Stimulated activated CD8-positive, alpha-beta memory T cell treated with anti-CD3 and anti-CD28 coated beads, Interleukin-4, amount 100 ng/mL, for 1 hour (primary cell): ENCODE measurements at places on chromosomes 11 and 22.

GRCh38 chr22:31345331-31346254 lies 553 bp downstream of the PATZ1 start:
- peak; percentile 71 for DNase-seq

DNA sequence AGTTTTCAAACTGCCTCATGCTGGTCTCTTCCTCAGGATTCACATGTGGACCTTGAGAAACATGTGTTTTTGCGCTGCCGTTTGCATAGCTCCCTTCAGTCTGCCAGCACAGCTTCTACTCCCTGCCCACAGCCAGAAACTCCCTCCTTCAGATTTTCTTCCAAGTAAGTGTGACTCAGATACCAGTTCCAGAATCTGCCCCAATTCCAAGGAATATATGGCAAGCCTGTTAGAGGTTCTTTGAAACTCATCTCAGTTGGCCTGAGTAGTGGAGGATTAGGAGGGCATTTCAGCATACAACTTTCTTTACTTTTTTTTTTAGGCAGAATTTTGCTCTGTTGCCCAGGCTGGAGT lies 67.1 kb downstream of the SNX19 start:
- no peak for DNase-seq

DNA sequence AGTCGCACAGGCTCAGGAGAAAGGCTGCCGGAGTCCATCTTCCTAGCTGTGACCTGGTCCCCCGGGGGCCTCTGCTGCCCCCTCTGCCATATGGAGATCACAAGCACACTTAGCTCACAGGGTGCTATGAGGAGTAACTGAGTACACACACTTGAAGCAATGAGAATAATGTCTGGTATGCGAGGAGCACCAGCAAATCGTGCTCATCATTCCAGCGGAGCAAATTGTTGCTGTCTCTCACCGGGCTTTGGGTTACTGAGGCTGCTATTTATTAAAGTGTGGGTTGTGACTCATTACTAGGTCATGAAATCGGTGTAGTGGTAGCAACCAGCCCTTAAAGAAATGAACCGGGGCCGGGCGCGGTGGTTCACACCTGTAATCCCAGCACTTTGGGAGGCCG lies 48.1 kb upstream of the EIF3D start:
- no peak for DNase-seq

GRCh38 chr11:84247926-84248325 lies 961.8 kb upstream of the CCDC90B start:
- DNase-seq: no peak

- peak; percentile 53 for DNase-seq
These were observed 19.6 kb downstream of the C22orf23 start for GRCh38 chr22:37933711-37934376.

GRCh38 chr11:35969089-35970042 lies 25.5 kb downstream of the LDLRAD3 start:
- DNase-seq: no peak

- no peak for DNase-seq
These were observed 116.2 kb downstream of the KIF18A start for GRCh38 chr11:27991736-27992135.
